Kidney capillary endothelial cell (primary cell): ENCODE measurements at places on chromosomes 3 and 15.

DNA sequence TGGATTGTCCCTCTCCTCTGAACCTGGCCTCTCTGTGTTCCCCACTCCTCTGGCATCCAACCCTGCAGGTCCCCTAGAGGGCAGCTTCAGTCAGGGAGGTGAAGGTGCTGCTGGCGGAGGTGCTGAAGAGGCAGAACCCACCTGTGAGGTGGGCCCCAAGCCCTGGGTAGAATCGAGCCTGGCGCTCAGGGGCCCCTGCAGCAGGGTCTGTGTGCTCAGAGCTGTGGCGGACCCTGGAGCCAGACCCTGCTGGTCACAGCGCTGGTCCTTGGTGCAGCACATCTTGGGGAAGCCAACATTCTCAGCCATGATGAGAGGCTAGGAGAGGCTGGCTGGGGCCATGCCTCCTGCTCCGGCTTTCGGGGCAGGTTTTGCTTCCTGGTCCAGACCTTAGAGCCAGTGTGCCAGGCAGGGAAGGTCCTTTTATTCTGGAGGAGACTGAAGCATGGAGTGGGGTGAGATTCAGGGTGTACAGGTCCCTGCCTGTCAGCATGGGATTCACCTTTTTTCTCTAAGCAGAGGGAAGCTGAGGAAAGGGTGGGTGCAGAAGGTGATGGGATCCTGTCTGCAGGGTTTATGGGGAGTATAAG, 54.7 kb upstream of the TAMM41 start:
- DNase-seq = no peak

- no peak for DNase-seq
Observed at GRCh38 chr3:12935023-12935860, 93.9 kb upstream of the RPL32 start.

DNA sequence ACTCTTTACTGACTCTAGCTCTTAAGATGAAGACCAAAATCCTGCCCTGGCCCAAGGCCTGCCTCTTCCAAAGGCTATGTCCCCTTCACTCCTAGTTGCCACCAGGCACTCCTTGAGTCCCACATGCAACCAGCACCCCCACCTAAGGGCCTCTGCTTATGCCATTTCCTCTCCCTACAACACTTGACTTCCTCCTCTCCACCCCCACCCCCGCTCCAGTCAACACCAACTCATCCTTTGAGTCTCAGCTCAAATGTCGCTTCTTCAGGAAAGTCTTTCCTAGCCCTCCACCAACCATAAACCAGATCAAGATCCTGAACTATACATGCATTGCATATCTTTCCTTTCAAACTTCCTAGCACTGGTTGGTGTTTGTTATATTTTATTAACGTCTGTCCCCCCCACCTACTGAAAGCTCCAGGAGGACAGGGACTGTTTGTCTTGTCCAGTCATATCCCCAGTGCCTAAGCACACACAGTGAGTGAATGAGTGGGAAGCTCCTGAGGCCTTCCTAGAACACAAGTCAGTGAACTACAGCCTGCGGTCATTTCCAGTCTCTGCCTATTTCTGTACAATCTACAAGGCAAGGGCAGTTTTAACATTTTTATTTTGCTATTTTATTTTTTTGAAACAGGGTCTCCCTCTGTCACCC, 7.3 kb downstream of the TBC1D2B start:
- DNase-seq = no peak

GRCh38 chr3:100725935-100726513, 16.7 kb downstream of the TFG start:
- DNase-seq = no peak

GRCh38 chr15:65115086-65115485, at the start of gene UBAP1L:
Gene UBAP1L, minus strand, starts transcription at chr15:65115200. Its CDS starts 8,985 bp downstream, at chr15:65106215.
- no peak for DNase-seq

DNA sequence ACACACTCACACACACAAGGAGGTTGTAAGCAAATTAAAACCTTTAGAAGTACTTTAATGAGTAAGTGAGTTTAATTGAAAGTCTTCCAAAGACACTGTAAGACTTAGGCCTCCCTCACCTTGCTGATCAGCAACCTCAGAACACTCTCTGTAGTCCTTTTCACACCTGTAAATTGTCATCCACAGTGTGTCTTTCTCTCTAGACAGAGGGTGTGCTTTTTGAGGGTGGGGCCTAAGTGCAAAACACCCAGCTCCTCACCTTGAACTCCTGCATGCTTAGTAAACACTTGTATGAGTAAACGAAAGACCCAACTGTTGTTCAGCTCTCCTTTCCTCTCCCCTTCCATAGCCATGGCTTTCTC, 183.2 kb upstream of the IL12A start:
- DNase-seq = no peak

DNA sequence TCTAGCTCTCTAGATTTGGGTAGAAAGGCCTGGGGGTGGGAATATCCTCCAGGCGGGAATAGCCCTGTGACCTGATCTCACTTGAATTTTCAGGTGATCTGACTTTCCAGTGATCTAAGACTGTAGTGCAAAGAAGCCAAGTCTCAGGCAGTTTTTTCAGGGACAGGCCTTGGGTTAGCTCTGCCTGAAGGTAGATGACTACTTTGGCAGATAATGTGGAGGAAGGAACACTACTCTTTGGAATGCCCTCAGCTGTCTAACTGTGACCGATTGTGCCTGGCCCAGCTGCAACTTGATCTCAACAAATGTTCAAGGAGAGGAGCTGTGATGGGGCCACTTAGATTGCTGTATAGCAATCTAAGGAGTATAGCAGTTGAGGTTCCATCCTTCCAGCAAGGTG, 193.7 kb downstream of the TCF12 start:
- DNase-seq = no peak

DNA sequence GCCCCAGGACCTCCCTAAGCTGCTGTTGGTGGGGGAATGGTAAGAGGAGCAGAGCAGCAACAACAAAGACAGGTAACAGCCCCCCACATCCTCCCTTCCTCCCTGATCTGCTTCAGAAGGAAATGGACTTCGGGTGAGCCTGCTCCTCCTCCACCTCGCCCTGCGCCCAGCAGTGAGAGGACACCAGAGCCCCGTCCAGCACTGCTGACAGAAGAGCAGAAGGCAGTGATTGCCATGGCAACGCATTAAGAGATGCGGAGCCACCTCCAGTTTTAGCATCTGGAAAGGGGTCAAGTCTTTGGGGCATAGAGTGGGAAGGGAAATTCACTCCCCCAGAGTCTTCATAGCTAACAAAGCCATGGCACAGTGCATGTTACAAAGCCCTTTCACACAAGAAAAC, 77.6 kb upstream of the HRH1 start:
- DNase-seq = no peak

GRCh38 chr15:86483936-86484335, 404.3 kb downstream of the AGBL1 start:
- no peak for DNase-seq

DNA sequence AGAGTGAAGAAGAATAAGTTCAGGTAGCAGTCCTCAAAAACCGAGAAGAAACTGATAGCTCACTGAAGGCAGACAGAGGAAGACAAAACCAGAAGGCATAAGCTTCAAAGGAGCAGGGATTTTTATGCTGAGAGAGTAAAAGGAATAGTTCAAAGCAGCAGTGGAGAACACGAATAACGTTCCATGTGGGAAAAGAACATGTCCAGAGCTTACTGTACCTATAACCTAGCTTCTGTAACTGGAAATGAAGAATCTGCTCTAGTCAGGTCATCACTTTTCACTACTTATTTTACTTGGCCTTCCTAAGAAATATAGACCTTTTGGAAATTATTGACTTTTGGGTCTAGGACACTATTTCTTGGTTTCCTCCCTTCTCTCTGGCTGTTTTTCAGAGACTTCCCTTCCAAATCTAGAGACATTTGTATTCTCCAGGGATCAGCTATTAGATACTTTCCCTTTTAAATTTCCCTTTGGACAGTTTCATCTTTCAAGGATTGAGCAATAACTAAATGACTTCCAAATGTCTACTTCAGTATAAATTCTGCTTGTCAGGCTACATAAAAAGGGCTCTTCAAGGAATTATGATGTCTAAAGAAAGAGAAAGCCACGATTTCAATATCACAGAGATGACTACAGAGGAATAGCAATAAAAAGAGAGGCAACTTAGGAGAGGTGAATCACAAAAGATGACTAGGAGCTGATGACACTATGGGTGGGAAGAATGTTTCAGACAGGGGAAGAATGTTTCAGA, 46.7 kb downstream of the UBE3A start:
- DNase-seq = no peak

DNA sequence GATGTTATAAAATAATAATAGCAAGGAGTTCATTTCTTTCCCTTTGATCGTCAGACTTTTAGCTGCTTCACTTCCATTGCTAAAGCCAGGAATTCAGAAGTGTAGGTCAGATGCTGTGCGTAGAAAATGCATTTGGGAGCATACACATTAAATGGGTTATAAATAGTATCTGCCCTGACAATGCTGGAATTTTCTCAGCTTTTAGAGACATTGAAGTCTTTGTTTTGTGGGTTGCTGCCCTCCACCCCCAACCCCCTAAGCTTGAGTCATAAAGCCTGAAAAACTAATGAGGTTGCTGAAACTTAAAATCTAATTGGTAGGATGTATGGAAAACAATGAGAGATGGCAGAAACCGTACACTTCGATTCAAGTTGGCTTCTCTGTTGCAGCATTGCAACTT, 81.9 kb downstream of the MITF start:
- no peak for DNase-seq

- DNase-seq = no peak
Observed at GRCh38 chr3:32553973-32554372, 16.7 kb downstream of the DYNC1LI1 start.
